GM06990 (cell line): ENCODE measurements at places on chromosomes 4 and X.

DNA sequence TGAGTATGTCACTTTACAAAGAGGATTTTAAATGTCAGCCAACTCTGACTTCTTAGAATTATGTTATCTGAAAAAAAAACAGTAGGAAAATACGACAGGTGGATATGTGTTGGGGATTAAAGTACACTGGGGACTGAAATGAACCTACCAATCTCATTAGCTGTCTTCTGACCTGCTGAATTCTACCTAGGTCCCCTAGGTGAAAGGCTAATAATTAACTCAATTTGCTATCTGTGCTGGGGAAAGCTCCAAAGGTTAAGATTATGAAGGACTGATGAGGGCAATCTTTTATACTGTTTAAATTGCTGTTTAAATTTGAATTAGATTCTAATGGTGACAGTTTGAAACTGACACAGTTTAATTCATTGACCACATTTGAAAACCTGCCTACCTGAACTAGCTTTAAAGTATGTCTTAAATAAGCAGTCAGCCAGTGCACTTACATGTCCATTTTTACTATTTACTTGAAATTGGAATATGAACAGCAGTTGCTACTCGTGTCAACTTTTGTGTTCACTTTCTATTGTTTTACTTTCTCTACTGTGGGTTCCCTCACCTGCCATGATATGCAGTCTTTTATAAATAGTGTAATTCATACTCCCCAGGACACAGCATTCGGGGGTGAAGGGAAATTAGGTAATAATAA, 977.3 kb downstream of the C4orf33 start:
- no peak for DNase-seq

GRCh38 chr4:92606227-92606626, 302.5 kb downstream of the GRID2 start:
- no peak for DNase-seq

DNA sequence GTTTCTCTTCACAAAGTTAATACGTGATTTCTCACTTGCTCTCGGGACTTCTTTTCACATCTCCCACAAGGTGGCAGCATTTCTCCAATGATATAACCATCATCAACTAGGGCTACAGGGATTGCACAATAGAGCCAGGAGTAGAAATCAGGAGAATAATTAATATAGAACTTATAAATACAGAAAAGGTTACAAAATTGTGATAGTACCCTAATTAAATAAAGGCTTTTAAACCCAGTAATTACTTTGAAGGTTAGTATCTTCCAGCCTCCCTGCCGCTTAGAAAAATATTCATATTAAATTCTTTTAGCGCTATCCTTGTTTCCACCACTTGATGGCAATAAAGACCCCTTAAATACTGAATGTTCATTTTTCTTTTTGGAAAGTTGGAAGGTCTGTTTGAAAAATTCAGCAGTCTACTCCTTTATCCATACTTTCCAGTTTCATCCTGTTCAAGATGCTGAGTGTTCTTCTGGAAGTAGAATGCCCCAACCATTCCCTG, 65.8 kb downstream of the RASGEF1B start:
- peak; percentile 17 for DNase-seq

DNA sequence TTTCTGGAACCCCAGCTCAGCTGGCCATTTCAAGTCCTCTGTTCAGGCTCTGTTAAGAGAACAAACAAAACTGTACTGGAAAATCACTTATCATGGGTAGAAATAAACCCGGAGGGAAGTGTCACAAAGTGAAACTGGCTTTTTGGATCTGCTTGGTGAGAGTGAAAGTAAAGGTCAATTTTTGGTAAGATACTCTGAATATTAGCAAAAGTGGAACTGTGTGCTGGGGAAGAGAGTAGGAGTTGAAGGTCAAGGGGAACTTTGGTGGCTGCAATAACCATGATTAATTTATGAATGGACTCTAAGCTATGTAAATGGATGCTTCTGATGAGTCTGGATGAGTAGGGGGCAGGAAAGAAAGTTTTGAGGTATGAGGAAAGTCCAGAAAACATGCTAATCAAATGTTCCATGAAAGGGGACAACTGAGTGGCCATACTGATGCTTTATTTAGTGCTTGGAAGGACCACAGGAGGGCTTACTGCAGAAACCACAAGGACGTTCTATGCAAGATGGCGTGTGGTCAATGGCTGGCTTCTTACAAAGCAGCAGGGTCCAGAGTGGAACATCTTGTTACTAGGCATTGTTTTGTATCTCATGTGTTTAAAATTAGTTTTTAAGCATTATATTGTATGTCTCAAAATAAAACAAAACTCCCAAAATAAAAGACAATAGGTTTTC, 36.8 kb upstream of the TNIP3 start:
- peak; percentile 52 for DNase-seq

- DNase-seq, result no peak
Measured at GRCh38 chrX:118221270-118221669, 104.7 kb upstream of the KLHL13 start.
